Stomach (tissue), 19 donors: ENCODE measurements at places on chromosomes 16 and 17.

GRCh38 chr17:21474815-21475214, 98.7 kb downstream of the KCNJ12 start:
- DNase-seq = no peak

DNA sequence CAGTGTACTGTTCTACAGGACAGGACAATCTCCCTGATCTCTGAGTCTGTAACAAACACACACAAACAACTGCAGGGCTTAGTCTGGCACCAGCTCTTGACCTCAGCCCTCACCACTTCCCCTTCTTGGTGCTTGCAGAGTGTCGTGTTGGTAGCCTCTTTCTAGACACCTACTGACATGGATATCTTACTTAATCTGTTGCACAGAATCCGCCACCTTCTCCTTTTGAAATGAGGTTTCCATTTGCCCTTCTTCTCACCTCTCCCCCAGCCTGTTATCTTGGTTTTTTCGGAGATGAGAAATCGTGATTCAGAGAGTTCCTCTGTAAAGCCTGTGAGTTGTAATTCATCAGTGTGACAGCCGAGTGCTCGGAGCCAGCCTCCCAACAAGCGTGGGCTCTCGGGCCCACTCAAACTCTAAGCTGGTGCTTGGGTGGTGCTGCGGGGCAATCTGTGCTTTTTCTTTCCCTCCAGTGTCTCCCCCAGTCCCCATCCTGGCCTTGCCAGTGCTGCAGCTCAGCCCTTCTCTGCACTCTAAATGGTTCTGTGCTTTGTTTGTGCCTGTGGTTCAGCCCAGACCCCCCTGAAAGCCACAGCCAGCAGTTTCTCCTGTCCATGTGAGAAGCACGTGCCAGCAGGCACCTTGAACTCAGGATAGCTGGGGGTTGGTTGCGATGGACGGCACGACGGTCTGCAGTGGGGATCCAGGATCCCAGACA, 28.1 kb downstream of the KIAA0513 start:
- DNase-seq = peak; percentile 64

- peak; percentile 52 for DNase-seq
These were observed 5.5 kb upstream of the CACNG5 start for GRCh38 chr17:66829386-66829864.

GRCh38 chr17:72797142-72797541, 295.3 kb downstream of the SLC39A11 start:
- no peak for DNase-seq

DNA sequence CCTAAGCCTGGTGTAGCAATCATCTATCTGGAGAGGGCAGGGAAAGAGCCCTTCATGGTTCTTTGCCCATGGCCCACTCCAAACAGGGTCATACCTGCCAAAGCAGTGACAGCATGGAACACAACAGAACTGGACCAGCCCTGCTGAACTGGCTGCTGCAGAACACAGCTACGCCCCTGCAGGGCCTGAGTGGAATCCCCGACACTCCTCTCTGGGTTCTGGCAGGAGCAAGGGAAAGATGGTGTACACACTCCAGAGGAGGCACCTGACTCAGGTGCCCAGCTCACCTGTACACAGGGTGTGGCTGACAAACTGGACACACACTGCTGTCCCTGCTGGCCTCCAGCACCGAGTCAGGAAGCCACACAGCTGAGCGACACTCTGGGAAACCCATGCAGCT, 19.8 kb downstream of the MIEF2 start:
- no peak for DNase-seq

GRCh38 chr16:17451843-17452242, 18.9 kb downstream of the XYLT1 start:
- no peak for DNase-seq
